Tibial artery (tissue), 4 donors: ENCODE measurements at places on chromosomes 16 and 17.

- DNase-seq, result no peak
Observed at GRCh38 chr17:78375401-78376151, 2.9 kb upstream of the PGS1 start.

DNA sequence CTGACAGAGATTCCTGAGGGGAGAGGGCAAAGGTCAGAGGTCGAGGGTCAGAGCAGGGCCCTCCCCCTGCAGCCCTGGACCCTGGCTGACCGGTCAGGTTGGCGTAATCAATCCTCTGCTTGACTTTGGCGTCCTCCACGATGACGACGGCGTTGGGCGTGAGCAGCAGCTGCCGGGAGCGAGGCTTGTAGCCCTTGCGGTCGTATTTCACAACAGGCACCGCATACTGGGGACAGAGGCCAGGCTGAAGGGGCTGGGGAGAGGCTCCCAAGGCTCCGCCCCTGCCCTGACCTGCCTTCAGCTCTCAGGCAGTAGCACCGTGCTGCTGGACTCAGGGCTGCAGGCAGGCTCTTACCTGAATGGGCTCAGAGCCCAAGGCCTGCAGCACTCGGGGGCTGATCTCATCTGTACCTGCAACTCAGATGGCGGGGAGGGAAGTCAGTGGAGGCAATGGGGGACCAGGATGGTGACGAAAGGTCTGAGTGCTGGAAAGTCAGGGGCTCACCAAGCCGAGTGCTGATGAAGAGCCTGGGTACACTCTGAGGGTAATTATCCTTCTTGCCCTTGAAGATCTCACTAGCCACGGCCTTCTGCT lies 12.0 kb upstream of the CRK start:
- no peak for DNase-seq

- DNase-seq, result no peak
Observed at GRCh38 chr17:78343543-78344201, 16.2 kb downstream of the SOCS3 start.

DNA sequence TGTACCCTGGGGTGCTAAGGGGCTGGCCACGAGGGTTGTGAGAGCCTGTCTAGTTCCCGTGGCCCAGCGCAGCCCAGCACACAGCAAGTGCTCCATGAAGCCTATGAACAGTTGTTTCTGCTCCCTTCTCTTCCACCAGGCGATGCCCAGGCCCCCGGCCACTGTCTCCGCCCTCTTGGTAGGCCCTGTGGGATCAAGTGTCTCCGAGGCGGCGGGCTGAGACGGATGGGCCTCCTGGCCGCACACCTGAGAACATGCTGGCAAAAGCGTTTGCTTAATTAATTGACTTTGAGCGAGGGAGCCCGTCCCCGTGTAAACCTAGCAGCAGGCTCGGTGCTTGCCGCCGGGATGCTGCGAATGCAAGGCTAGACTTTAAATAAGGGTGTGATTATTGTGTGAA lies 129.7 kb upstream of the GSE1 start:
- no peak for DNase-seq

GRCh38 chr17:58569196-58569595 lies 54.8 kb upstream of the MTMR4 start:
- DNase-seq, result no peak

DNA sequence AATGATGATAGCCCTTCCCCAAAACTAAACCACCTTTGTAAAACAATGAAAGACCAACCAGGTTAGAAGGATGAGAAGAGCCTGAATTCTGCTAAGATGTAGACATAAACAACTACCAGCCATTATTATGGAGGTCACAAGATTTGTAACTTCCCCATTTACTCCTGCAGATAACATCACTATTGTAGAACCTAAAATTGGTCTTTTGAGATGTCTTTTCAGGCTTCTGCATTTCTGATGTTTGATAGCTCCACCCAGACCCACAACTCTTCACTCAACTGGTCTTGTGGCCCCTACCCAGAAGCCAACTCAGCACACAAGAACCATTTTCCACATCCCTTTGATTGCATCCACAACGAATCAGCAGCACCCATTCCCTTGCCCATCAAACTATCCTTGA lies 100.8 kb downstream of the TMEM132E start:
- DNase-seq, result no peak

GRCh38 chr17:3795390-3796102 lies 5.4 kb downstream of the ITGAE start:
- no peak for DNase-seq

DNA sequence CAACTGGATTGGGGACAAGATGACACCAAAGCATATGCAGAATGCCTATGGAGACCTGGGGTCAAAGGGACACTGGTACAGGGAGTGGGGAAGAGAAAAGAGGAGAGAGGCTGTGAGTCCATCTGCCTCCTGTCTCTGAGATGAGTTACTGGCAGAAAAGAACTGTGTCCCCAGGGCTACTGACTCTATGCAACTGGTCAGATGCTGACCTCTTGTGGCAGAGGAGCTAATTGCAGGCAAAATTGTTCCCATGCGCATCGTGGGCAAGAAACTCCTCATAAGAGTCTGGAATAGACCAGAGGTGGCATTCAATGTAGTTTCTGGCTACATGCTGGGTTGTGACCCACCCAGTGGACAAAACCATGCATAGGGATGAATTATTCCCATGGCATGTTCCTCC lies 26.1 kb upstream of the MLKL start:
- DNase-seq, result no peak

DNA sequence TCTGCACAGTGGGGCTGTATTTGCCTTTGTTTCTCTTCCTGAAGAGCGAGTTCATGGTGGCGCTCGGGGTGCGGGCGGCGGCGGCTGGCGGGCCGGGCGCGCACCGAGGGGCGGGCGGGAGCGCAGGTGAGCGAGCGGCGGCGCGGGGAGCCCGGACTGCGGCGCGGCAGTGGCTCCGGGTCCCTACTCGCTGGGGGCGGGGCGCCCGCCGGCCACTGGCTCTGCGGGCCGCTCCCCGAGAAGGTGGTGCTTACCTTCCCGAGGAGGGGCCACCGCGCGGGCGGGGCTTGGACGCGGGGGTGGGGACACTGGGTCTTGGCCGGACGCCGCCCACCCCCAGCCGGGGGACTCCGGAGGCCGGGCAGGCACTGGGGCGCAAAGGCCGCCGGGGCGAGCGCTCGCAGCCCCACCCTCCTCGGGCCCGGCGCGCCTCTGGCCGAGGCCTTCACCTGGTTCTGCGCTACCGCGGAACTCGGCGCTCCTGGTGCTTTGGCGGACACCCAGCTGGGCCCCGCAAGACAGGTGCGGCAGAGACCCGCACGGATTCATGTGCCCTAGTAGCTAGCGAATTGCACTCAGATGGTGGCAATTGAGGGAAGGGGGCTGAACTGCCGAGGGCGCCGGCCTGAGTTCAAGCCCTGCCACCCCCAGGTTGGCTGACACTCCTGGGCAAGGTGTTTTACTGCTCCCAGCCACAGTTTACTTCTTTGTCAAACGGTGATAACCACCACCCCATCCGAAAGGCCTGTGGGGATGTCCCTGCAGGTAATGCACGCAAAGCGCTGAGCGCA lies at the start of gene PPL:
TSS of gene PPL (minus strand) at position 158 of the 791 bp plus-strand sequence. CDS start at position 55, 103 bp downstream.
- peak; percentile 82 for DNase-seq

- no peak for DNase-seq
Observed at GRCh38 chr17:2003525-2003924, 21.6 kb downstream of the RTN4RL1 start.

DNA sequence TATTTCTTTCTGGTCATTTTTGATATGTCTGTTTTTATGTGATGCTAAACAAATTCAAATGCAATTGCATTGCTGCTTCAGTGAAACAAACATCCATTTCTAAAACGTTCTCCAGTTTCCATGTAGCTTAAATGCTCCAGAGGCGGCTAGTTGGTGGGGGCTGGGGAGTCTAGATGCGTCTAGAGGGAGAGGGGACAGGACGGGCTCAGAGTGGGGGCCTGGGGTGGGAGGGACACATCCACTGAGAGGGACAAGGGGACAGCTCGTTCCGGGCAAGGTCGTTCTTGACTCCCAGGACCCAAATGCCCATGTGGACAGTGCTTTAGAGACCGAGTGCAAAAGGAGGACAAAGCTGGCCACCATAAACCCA lies 102.3 kb downstream of the FOXL1 start:
- DNase-seq, result no peak

GRCh38 chr17:70872103-70872502 lies 702.8 kb downstream of the KCNJ2 start:
- no peak for DNase-seq

DNA sequence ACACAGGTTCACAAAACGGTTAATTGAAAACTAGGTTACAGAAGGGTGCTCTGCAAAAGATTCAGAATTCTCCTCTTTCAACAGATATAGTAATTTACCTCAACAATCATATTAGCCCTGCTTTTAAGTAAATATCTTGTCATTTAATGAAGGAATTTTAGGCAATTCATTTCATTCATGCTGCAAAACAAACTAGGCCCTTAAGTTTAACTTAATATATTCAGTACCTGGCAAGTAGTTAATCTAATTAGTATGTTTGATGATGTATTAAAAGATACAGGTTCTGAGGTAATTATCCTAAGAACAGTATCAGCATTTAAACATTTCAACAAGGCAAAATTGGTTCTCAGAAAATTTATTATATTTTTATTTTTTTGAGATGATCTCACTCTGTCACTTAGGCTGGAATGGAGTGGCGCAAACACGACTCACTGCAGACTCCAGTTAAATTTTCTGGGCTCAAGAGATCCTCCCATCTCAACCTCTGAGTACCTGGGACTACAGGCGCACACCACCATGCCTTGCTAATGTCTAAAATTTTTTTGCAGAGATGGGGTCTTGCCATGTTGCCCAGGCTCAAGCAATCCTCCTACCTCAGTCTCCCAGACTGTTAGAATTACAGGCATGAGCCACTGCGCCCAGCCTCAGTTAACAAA lies 44.9 kb downstream of the SMURF2 start:
- no peak for DNase-seq

DNA sequence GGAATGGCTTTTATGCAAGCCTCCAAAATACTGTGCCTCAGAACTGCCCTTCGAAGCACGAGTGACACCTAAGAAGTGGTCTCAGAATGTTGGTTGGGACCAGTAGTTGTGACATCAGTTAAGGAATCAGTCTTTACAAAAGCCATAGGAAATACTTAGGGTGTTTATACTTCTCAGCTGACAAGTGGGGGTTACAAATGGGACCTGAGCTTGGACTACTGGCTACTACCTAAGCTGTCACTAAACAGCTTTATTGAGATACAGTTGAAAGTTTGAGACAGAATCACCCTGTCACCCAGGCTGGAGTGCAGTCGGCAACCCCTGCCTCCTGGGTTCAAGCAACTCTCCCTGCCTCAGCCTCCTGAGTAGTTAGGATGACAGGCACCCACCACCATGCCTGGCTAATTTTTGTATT lies 5.0 kb downstream of the RPL19 start:
- no peak for DNase-seq
